ENCODE measurements at places on chromosomes 13 and 19.

GRCh38 chr19:35058370-35058769, 16.8 kb downstream of the HPN start:
- no peak for DNase-seq

- DNase-seq, result no peak
Observed at GRCh38 chr19:51468545-51468920, 9.8 kb upstream of the CEACAM18 start.

- DNase-seq, result no peak
Observed at GRCh38 chr19:10553943-10554381, 10.3 kb downstream of the ATG4D start.

DNA sequence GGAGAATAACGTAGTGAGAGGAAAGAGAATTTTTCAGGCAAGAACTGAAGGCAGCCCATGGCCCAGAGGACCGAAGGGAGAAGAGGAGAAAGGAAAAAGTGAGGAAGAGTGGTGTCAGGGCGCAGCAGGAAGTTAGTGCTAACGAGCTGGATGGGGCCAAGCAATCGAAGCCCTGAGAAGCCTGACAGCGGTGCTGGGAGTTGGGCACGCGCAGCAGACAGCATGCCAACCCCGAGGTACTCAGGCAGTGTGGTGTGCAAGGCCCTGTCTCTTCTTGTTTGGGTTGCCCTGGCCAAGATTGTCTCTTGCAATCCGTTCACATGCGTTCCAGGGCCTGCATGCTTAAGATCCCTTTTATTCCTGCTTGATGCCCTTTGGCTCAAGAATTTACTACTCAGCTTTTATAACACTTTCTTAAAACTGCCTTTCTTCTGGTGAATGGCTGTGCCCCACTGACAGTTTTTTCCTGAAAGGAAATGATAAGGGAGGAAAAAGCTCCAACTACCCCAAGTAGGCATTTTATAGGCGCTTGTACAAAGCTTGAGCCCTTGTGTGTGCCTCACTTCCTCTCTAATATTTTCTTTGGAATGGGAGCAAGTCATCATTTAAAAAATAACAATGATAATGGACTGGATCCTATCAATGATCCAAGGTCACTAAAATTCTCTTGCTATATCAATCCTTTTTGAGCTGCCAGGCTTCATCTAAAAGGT, 115.4 kb downstream of the FLT1 start:
- no peak for DNase-seq

DNA sequence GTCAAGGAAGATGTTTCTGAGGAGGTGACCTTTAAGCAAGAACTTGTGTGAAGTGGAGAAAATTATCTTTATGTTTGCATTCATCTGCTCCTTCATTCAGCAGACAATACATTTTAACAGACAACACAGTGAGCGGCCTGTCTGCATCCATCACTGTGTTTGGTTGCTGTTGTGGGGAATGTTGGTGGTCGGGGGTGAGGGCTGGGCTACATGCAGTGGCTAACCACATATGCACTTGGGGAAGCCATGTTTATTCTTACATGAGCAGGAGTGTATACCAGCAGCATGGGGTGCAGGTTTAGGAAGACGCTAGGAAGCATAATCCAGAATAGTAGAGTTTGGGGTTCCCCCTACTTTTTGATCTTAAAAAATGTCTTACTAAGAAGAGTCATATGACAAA, 66.4 kb downstream of the DHRS12 start:
- DNase-seq, result no peak

DNA sequence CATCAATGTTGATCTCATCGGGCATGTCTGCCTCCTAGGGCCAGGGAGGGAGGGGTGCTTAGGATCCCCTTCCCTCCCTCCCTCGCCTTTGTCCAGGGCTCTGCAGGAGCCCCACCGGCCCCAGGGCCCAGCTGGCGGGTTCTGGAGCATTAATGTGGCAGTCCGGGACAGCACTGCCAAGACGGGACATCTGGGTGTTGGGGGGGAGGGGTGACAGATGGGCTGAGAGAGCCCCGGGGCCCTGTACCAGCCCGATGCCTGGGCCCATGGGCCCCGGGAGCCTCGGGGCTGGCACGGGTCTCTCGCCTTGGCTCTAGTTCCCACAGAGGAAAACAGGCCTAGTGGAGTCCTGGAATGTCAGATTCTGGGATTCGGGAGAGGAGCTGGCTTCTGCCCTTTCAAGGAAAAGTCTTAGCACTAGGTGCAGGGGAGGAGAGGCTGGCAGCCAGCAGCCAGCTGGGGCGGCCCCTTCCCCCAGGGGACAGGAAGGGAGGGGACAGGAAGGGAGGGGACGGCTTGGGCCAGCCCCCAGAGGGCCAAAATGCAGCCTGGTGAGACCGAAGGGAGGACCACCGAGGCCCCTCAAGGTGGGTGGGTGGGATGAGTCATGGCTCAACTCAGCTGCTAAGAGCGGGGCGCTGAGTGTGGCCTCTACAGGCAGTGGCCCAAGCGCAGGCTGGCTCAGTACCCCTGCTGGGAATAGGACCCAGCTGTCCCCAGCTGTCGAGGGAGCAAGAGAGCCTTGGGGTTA, 3.1 kb downstream of the PPP1R14A start:
- no peak for DNase-seq

- DNase-seq, result no peak
Observed at GRCh38 chr13:31996601-31997000, 35.0 kb upstream of the FRY start.

GRCh38 chr13:21330126-21330861, 128.8 kb downstream of the ZDHHC20 start:
- DNase-seq, result no peak

- DNase-seq, result no peak
Observed at GRCh38 chr19:19205416-19206410, 2.5 kb upstream of the NR2C2AP start.

DNA sequence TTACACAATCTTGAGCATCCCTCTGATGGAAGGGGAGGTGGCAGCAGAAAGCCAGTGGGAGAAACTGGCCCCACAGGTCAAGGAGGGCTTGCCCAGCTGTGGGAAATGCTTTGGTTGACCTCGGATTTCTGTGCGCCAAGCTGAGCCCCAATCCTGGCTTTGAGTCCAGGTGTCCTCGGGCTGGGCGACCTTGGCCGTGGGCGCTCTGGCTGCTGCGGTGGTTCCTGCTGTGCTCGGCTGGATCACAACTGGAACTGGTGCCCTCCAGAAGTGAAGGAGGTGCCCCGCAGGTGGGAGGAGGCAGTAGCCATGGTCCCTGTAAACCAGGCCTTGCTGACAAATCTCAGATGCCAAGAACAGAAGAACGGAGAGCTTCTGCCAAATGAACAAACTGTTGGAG, 56.4 kb downstream of the ZNF676 start:
- DNase-seq, result no peak

DNA sequence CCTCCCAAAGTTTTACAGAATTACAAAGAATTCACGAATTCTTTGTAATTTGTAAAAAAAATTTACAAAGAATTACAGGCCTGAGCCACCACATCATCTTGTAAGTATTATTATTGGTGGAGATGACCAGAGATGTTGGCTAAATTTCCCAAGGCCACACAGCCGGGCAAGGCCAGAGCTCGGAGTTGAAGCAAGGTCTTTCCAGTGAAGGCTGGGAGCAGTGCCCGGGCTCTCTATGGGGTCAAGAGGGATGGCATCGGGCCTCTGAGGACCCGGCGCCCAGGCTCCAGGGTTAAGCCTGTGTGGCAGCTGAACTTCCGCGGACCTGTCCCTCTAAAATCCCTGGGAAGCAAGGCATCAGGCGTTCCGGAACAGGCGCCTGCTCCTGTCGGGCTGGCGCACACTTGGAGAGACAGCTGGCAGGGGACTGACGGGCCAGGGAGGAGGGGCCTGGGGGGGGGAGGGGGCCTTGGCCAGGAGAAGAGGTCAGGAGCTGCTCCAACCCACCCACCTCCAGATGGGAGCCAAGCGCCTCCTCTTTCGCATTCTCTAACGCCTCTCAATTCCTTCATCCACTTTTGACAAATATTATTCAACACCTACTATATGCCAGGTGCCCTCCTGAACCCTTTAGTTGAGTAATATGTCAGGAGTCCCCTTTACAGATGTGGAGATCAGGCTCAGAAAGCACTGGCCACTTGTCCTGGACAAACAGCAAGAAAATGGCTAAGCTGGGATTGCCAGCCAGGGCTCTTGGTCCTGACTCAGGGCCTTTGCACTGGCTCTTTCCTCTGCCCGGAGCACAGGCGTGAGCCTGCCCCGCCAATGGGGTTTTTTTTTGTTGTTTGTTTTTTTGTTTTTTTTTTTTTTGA, 36.8 kb upstream of the SEMA6B start:
- no peak for DNase-seq

DNA sequence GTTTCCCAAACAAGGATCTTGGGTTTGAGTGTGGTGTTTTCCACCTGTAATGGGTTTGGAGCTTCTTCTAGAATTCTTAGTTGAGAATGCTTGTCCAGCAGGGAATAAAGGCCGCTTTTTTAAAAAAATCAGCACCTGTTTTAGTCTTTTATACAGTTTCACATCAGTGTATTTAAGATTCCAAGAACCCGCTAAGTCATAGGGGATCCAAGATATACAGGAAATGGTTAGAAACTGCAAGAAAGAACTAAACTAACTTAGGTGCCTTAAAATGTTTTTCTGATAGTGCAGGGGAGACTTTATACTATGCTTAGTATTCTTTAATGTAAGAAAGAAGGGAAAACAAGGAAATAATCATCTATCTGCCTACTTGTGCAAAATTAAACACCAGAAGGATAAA, 74.7 kb downstream of the C13orf42 start:
- DNase-seq, result no peak

DNA sequence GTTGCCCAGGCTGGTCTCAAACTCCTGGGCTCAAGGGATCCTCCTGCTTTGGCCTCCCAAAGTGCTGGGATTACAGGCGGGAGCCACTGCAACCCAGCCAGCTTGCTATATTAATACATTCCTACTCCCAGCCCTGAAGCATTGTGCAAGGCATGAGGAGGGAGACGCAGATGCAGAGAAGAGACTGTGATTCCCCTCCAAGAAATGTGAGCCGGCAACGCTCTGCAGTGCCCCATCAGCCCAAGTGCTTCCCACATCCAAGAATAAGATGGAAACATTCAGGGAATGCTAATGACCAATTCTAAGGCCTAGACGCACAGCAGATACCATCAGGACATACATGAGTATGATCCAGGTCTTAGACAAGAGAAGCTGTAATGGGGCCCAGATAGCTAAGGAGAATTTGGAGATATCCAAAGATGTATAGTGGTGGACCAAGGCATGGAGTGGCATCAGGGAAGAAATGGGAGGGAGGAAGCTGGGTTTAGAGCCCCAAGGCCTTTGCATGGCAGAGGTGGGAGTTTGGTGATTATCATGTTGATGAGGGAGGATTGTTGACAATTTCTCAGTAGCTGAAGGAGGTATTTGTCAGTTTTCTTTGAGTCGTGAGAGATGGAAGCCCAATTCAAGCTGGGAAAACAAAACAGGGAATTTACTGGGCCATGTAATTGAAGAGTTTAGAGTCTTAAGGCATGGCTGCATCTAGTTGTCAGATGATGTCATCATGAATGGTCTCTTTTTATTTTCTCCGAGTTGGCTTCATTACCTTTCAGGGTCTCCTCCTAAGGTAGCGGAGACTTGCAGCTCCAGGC, 2.9 kb downstream of the PPM1N start:
- DNase-seq, result no peak
